Astrocyte of the hippocampus (primary cell): ENCODE measurements at places on chromosomes 12 and 14.

DNA sequence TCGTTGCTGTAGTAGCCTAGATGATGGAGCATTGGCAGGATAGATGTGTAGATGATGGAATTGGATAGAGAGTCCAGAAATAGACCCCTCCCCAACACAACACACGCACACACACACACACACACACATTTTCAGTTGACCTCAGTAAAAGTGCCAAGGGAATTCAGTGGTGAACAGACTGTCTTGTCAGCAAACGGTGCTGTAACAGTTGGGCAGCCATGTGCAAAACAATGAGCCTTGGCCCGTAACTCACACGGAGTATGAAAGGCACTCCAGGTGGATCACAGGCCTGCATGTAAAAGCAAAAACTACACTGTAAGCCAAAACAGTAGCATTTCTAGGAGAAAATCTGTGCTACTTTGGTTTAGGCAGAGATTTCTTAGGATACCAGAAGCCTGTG is 87.8 kb downstream of the DDX51 start:
- no peak for DNase-seq

GRCh38 chr12:63843254-63843720 is 1.2 kb upstream of the SRGAP1 start:
- no peak for DNase-seq

GRCh38 chr14:58966997-58967396 is 221.5 kb upstream of the DAAM1 start:
- no peak for DNase-seq

DNA sequence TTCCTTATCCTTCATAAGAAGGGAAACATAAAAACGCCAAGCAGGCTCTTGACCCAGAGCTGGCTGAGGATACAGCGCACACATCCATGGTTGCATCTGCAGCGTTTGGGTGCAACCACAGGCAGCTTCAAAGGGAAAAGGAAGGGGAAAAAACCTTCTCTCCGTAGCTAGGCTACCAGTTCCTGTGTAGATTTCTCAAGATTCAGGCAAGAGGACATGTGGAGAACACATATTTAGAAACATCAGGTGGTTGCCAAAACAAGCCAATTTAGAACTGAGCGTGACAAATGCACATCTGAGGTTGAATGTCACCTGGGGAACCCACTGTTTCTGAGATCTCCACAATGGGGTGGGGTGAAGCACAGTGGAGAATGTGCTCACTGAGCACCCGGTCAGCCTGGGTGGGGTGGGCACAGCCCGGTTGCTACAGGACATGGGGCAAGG is 78.3 kb upstream of the BDKRB2 start:
- no peak for DNase-seq

GRCh38 chr12:92036771-92037453 is 108.7 kb downstream of the BTG1 start:
- DNase-seq, result peak; percentile 18

GRCh38 chr12:3250576-3250975 is 173.4 kb downstream of the TSPAN9 start:
- DNase-seq, result no peak

DNA sequence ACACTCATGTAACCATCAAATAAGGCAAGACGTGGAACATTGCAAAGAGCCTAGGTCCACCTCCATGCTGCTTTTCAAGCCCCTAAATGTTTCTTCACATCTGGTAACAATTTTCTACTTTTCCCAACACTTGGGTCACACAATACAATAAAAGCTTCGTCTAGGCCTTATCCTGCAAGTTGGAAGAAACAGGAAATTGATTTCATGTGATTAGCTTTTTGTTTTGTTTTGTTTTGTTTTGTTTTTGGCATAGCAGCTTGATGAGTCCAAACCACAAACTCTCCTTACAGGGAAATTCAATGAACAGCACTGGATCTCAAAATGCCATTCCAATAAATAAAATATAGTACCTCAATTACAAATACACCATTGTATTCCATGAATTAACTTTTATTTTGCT is 19.3 kb downstream of the TAS2R50 start:
- peak; percentile 50 for DNase-seq

GRCh38 chr12:62813031-62813829 is 121.7 kb downstream of the PPM1H start:
- peak; percentile 79 for DNase-seq

DNA sequence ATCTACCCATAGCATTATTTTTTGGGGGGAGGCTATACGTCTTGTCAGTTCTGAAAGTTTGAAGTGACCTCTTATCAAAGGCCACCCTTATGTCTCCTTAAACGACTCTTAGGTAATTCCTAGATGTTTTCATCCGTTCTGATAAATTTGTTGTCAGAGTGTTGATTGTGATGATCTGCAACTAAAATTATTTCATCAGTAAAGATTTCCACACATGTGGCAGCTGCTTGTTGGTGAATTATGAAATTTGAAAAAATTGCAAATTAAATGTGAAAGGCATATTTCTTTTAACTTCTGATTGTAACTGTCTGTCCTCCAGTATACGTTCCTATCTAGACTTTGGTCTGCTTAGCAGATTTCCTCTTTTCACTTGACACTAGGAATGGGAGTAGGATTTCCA is 1.4 kb downstream of the ADIPOR2 start:
- DNase-seq, result no peak

DNA sequence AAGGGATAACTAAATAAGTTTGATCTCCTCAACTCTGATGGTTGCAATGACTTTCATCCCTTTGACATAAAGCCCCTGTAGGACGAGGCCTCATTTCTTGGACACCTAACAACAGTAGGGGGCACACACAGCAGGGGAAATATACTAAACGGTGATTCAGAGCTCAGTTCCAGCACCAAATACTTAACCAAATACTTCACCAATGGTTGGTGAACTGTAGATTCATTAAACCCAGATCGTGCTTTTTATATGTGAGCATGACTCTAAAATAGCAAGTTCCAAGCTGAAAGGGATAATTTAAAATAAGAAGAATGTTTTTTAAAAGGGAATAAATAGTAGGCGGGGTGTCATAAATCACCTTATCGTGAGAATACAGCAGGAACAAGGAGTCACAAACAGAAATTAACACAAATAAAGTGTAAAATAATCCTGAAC is 53.2 kb downstream of the ATG2B start:
- no peak for DNase-seq

DNA sequence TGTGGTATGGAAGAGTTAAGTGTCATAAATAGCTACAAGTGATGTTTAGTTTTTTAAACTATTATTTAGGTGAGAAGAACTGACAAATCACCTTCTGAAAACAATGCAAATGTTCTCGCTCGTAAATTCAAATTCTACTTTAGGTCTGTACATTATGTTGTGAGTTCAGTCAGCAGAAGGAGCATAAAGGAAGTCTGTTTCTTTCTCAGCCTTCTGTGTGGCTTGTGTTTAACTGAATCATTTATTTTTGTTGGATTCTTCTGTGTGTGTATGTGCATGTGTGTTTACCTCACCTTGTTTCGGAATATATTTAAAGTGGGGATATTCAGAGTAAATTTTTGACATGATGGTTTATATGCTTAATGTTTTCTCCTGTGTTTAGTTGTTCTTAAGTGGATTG is 285.9 kb downstream of the TMTC2 start:
- no peak for DNase-seq

GRCh38 chr12:52916216-52916615 is 11.3 kb upstream of the KRT8 start:
- DNase-seq, result no peak

DNA sequence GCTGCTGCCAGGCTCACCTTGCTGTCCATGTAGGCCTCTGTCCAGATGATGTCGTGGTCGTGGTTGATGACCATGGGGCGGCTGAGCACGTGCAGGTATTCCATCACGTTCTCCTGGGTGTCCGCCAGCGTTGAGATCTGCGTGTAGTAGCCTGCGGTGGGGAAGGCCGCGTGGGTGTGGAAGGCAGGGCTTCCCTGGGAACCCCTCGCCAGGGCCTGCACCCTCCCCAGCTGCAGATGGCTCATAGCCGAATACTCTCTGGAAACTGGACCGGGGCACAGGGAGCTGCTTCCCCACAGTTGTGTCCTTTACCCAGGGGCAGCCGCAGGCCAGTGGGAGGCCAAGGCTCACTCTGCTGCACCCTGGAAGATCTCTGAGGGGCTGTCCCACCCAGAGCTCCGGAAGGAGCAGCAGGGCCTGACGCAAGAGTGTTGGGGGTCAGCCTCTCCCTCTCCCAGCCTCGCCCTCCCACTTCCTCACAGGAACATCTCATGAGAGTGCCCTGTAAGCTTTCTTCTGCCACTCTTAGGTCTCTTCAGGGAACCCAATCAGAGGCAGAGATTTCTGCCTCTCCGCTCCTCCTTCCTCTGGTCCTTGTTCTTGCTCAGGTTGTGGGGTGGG is 35.5 kb downstream of the CACNA2D4 start:
- DNase-seq, result no peak

- DNase-seq, result no peak
Observed at GRCh38 chr14:33016613-33017012, 77.9 kb downstream of the NPAS3 start.

GRCh38 chr12:105018776-105019175 is 32.7 kb downstream of the NOPCHAP1 start:
- no peak for DNase-seq

GRCh38 chr12:55965941-55966407 is at the start of gene PMEL:
Gene PMEL, minus strand, starts transcription at chr12:55966042. Its CDS starts 31 bp downstream, at chr12:55966011.
- no peak for DNase-seq

GRCh38 chr14:68740788-68741476 is 51.9 kb downstream of the ZFP36L1 start:
- no peak for DNase-seq

GRCh38 chr12:121507245-121507644 is 73.6 kb downstream of the KDM2B start:
- DNase-seq, result no peak

- DNase-seq, result no peak
Observed at GRCh38 chr14:102230481-102231210, 74.3 kb downstream of the MOK start.

- peak; percentile 12 for DNase-seq
Observed at GRCh38 chr12:21773806-21774205, 700 bp downstream of the KCNJ8 start.

- DNase-seq, result no peak
Observed at GRCh38 chr14:69587389-69587788, 12.7 kb upstream of the CCDC177 start.

GRCh38 chr14:56868660-56869059 is 58.4 kb upstream of the OTX2 start:
- DNase-seq, result no peak

- peak; percentile 18 for DNase-seq
Observed at GRCh38 chr12:124532331-124532750, 35.1 kb downstream of the NCOR2 start.

- DNase-seq, result no peak
Observed at GRCh38 chr14:87014856-87015255, 978.1 kb downstream of the GALC start.

DNA sequence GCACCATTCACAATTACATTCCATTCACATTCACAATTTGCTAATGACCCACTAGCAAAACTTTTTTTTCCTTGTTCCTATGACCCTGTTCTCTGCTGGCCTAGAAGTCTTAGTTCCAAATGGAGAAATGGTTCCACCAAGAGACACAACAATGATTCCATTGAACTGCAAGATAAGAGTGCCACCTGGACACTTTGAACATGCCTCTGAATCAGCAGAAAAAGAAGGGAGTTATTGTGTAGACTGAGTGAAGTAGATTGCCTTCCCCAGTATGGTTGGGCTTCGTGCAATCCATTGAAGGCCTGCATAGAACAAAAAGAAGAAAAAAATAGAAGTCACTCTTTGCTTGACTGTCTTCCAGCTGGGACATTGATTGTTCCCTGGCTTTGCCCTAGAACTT is 133.8 kb upstream of the PMCH start:
- DNase-seq, result no peak

DNA sequence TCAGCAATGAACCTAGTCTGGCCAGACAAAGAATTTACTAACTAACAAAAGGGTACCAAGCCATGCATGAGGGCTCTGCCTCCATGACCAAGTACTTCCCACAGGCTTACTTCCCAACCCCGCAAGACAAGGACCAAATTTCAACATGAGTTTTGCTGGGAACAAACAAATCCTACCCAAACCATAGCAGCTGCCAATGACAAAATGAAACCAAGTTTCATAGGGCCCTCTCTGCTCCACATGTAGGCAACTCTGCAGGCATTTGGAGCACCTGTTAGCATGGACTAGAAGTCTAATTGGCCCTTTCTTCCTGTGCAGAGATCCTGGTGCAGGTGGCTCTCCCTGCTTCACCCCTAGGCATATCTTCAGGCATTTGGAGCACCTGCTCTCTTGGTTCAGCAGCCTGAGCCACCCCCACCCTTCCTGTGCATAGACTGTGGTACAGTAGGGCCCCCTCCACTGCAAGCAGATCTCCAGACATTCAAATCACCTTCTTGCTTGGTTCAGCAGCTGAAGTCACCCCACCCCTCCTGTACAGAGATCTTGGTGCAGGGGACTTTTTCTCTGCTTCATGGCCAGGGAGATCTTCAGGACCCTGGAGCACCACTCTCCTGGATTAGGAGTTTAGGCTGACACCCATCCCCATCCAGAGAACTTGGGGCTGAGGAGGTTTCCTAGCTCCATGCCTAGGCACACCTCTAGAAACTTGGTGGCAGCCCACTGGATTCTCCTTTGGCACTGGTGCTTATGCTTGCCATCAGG is 308.7 kb downstream of the RPAP3 start:
- DNase-seq, result no peak

DNA sequence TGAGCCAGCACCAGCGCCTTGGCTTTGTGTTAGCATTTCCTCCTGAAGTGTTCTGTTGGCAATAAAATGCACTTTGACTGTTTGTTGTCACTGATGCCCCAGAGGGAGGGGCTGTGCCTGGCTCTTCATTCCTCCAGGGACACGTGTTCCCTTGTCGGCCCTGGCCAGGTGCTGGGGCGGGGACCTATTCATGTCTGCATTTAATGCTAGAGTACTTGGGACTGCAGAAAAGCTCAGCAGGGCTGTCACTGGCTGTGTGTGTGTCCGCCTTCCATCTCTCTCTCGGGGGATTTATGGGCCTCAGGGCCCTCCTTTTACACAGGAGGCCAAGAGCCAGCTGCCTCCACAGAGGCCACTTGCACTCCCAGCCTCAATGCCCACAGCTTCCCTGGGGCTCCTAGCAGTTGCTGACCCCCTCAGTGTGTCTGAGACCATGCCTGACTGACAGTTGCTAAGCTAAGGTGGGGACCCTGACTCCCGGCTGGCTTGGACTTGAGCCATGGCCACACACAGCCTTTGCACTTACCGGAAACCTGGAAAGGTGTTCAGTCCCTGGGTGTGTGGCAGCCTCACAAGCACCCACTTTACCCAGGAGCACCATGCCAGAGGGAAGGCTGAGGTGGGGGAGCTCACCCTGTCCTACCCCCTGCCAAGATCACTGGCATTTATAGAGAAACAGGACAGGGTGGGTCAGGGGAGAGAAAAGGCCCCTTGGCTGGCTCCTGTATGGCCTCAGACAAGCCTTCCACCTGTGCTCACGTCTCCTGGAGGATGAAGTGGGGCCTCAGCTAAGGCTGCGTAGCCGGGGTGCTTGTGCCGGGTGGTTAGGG is 27.8 kb downstream of the HIP1R start:
- DNase-seq, result no peak

- peak; percentile 41 for DNase-seq
Observed at GRCh38 chr14:70073924-70074566, 114.7 kb downstream of the SLC8A3 start.

DNA sequence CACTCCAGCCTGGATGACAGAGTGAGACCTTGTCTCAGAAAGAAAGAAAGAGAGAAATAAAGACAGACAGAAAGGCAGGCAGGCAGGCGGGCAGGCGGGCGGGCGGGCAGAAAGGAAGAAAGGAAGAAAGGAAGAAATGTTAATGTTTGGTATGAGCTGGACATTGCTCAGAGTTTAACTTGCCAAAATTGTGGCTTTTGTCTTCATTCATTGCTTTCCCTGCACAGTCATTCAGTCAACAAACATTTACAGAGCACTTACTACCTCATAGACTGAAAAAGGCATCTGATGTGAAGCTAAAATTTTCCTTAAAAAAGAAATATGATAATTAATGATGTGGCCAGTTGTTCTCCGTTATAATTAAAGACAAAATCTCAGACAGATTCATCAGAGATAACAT is 247.1 kb downstream of the SPTSSA start:
- peak; percentile 46 for DNase-seq
